CD8-positive, alpha-beta T cell (primary cell): ENCODE measurements at places on chromosomes 3 and 15.

GRCh38 chr3:114668099-114668498 is 374.3 kb downstream of the TIGIT start:
- no peak for DNase-seq

- peak; percentile 69 for DNase-seq
Observed at GRCh38 chr3:10185804-10186762, 21.4 kb downstream of the IRAK2 start.

DNA sequence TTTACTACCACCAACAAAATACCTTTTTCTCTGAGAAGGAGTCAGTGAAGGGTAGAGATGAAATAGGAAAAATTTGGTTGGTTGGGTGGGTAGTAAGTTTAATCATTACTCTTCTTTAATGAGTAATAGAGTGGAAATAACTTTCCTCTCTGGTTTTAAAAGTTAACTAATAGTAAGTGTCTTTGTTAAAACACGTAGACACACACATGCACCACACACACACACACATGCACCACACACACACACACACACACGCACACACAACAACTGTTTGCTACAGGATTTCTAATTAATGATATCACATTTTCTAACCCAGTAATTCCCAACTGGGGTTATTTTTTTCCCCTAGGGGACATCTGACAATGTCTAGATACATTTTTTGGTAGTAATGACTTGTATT is 84.1 kb downstream of the CHL1 start:
- no peak for DNase-seq

DNA sequence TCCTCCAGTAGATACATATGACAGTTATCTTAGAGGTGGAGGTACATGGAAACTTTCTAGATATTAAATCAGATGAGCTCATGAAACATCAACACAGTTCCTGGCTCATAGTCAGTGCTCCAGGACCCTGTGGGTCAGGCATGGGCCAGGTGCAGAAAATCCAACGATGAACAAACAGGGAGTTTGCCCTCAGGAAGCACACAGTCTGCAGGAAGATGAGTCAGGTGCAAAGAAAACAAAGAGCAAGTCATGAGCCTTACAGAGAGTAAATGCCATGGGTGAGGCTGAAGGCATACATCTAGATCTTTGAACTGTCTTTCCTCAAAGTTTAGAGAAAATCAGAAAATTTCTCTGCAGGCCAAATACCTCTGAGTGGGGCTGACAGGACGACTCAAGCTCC is 184.2 kb upstream of the TPM1 start:
- no peak for DNase-seq

DNA sequence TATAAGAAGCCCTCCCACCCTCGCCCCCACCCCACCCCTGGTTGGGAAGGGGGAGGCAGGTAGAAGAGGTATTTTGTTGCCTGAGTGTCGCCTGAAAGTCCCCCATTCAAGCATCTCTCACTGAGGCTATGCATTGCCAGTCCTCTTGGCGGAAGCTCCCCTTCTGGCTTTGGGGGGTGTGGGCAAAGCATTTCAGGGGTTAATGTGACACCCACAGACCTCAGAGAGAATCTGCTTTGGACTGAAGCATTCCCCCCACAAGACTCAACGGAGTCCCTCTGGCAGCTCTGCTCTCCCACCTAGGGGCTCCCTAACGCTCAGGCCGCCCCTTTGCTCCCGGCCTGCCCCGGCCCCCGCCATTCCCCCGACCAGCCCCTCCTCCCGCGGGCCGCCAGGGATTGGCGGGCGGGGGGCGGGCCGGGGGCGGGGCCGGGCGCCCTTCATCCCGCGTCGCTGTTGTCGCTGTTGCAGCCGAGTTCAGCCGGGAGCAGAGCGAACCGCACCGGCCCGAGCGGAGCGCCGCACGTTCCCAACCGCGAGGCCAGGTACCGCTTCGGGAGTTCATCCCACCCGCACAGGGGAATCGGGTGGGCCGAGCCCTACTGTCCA is at the start of gene SLC38A3:
TSS of gene SLC38A3 (plus strand) at position 468 of the 609 bp plus-strand sequence. CDS start 8,929 bp downstream, outside the sequence.
- DNase-seq: no peak

GRCh38 chr15:54962637-54963036 is 234.1 kb downstream of the RSL24D1 start:
- DNase-seq: no peak

GRCh38 chr15:46714950-46715349 is 1002.4 kb upstream of the SEMA6D start:
- DNase-seq: no peak

DNA sequence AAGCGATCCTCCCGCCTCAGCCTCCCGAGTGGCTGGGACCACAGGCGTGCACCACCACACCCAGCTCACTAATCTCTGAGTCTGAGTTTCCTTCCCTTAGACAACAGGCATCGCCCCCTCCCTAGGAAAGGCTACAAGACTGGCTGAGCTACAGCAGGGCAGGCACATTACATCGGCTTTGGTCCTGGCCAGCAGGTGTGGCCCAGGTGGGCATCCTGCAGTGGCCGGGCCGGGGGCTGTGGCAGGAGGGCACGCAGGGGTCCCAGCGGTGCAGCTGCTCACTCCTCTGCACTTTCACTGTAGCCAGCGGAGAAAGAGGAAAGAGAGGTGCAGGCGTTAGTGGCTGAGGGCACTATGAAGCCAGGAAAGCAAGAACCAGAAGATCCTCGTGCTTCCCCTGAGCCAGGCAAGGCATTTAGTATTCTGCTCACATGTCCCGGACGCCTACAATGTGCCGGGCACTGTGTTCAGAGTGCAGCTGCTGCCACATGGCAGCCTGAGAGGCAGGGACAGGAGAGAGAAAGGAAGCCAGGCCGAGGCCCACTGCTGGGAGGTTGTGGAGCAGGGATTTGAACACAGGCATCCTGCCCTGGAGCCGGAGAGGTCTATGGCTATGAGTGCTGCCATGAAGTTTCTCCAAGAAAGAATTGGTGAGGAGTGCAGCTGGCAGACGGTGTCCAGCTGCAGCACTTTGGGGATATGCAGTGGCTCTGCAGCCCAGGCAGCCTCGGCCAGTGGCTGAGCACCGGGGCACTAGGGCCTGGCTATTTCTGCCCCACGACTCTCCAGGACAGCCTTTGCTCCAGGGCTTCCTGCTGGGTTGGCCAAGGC is 22.3 kb downstream of the GRIP2 start:
- DNase-seq: no peak

DNA sequence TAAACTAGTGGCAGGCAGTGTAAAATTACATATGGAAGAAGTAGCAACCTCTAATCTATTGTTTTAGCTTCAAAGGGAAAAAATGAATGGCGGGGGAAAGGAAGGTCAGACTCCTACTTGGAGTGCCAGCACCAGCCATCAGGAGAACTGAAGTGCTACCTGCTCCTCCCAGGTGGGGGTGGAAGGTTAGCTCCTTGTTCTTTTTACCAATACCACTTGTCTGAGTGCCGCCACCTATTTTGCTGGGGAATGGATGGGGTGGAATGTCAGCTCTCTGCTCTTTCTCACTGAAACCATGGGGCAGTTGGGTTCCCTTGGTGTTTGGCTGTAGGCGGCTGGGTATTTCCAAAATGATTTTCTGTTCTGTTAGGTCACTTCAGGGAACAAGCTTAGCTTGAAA is 428.7 kb upstream of the EPHA3 start:
- no peak for DNase-seq

DNA sequence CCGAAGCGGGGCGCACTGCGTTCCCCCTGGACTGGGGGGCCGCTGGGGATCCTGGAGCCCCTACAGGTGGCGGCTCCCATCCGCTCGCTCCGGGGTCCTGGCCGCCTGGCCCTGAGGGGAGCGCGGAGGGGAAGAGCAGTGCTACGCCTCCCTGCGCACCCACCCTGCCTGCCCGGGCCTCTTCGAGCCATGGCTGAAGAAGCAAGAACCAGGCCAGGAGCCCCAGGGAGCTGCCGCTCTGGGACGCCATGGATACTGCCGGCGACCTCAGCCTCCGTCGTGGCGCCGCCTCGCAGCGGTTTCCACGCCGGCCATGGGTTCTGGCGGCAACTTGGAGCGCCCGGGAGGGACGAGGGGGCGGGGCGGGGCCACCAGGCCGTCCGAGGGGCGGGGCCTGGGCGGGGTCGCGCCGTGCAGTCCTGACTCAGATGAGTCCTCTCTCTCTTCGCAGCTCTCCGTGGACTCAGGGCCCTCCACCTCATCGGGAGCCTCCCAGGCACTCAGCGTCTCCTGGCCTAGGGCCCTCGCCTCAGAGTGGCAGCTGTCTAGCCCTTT is 50.9 kb downstream of the MYL3 start:
- DNase-seq: peak; percentile 66

DNA sequence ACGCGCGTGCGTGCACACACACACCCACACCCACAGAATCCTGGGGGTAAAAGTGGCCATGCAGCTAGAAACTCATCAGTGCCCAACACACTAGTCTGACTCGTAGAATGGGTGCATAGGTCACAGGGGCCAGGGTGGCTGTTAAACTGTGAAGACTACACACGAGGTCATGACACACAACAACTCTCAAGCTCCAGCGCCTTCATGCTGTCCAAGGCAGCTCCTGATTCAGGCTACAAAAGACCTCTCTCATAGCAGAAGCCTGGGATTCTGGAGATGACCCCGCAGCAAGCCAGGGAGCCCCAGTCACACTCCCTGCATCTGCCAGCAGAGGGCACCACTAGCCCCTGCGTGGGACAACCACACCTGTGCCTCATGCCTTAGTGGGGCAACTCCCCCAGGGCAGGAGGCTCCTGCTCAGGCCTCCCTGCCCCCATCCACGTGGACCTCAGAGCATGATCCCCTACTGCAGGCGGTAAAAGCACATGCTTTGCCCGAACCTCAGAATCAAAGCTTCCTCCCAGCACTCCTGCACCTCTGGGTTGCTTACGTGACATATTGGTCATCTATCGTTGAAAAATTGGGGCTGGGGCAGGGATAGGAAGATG is 93.1 kb downstream of the LRIG1 start:
- peak; percentile 74 for DNase-seq

- DNase-seq: no peak
Observed at GRCh38 chr3:126064627-126065258, 19.2 kb downstream of the SLC41A3 start.

GRCh38 chr3:69130689-69131088 is 8.3 kb upstream of the LMOD3 start:
- no peak for DNase-seq

DNA sequence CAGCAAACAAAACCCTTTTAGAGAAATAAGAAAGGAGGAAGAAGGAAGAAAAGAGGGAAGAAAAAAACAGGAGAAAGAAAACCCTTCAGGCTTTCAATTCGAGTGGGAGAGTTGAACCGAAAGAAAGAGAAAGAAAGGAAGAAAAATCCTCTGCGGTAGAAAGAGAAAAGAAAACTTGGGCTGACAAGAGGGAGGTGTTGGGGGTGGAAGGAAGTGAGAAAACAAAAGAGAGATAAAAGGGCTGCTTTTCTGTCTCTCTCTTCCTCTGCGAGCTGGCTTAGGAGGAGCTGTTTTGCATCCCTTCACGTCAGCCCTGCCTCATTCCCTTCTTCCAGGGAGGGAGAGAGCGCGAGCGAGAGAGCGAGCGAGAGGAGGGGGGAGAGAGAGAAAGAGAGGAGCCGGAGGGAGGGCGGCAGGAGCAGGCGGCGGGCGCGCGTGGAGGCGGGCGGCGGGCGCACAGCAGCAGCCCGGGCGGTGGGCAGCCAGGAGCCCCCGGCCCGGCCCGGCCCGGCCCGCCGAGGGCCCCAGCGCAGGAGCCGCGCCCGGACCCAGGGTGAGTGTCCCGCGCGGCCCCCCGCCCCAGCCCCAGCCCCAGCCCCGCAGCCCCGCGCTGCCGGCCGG is at the start of gene ZNF710:
TSS of gene ZNF710 (plus strand) at position 263 of the 621 bp plus-strand sequence. CDS start 65,814 bp downstream, outside the sequence.
- DNase-seq: peak; percentile 32

DNA sequence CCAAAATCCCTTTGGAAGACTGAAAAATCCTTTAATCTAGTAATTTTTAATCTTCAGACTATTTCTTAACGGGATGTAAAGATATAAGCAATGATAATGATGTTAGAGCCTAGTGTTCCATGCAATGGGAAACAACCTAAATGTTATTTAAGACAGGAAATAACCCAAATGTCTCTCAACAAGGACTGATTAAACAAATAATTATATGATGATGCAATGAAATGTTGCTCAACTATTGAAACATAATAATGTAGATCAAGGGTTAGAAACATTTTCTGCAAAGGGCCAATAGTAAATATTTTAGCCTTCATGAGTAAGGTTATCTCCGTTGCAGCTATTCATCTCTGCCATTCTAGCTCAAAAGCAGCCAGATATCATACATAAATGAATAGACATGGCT is 275.4 kb downstream of the NEK10 start:
- DNase-seq: no peak

- no peak for DNase-seq
Observed at GRCh38 chr15:65405791-65406423, 16.8 kb downstream of the IGDCC4 start.

DNA sequence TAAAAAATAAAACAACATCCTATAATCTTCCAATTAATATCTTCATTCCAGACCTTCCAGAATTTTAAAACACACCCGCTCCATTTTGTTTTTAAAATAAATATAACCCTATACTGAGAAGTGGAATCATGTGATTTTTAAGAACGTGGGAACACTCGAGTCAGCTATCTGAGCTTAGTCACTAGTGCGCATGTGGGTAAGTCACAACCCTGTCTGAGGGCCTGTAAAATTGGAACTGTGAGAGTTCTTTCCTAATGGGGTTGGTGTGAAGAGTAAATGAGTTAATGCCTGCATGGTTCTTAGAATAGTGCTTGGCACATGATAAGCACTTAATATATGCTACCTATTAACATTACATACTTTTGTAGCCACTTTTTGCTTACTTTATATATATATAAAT is 19.9 kb upstream of the POLR2M start:
- DNase-seq: no peak

- DNase-seq: no peak
Observed at GRCh38 chr15:89486726-89487050, 9.7 kb downstream of the RHCG start.

DNA sequence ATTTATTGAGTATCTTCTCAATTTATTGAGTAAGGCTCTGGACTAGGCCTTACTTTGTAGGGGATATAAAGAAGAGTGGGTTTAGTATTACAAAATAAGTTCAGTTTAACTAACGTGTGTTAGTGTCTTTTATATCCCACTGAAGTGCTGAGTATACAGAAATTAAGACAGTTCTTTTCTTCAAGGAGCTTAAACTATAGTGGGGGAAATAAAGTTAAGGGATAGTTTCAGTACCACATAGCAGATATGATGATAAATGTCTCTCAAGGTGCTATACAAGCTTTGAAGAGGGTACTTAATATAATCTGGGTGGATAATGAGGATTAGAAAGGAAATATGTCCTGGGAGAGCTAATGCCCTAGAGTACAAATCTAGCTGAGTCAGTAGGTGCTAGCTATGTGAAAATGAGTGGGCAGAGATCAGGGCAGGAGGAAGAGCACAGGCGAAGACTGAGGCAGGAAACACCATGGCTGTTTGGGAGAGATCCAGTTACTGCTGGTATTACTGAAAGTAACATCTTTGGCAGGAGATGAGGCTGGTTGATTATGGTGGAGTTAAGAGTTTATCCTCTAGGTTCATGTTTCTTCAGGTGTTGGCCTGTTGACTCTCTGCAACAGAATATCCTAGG is 46.0 kb downstream of the TEX9 start:
- DNase-seq: no peak

DNA sequence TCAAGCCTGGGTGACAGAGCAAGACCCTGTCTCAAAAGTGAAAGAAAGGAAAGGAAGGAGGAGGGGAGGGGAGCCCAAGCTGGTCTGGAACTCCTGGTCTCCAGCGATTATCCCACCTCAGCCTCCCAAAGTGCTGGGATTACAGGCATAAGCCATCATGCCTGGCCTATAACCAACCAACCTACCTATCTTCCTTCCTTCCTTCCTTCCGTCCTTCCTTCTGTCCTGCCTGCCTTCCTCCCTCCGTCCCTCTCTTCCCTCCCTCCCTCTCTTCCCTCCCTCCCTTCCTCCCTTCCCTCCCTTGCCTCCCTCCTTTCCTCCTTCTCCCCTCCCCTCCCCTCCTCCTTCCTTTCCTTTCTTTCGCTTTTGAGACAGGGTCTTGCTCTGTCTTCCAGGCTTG is 56.7 kb upstream of the HACD2 start:
- no peak for DNase-seq

GRCh38 chr3:8635631-8636030 is 9.0 kb downstream of the SSUH2 start:
- DNase-seq: no peak
